Right atrium auricular region (tissue), 2 donors: ENCODE measurements at places on chromosomes 4 and X.

DNA sequence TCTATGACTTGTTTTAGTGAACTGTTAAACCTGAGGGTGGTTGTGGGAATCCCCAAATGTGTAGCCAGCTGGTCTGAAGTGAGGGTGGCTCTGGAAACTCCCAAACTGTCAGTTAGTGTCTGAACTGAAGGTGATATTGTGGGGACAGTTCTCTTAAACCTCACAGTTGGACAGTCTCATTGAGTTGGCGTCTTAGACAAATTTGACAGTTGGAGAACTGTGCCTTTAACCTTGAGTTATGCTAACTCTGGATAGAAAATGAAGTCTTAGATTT is 20.7 kb upstream of the CTSO start:
- DNase-seq = no peak

- DNase-seq = no peak
These were observed 12.8 kb upstream of the TMSB4X start for GRCh38 chrX:12962041-12962504.

DNA sequence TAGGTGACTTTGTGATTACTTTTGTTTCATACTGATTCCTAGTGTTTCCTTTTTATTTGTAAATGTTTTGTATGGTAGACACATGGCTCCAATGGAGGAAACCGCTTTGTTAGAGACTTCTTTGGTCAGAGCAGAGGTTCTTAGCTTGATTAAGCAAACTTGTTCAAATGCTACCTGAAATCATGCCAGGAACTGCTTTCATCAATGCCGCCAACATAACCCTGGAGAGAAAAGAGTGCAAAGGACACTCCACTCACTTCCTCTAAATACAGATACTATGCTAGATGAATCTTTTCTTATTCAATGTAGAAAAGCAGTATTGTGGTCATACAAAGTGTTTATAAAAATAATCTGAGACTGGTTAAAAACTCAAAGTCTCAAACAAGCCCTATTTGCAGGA is 25.7 kb upstream of the COX7B2 start:
- no peak for DNase-seq

DNA sequence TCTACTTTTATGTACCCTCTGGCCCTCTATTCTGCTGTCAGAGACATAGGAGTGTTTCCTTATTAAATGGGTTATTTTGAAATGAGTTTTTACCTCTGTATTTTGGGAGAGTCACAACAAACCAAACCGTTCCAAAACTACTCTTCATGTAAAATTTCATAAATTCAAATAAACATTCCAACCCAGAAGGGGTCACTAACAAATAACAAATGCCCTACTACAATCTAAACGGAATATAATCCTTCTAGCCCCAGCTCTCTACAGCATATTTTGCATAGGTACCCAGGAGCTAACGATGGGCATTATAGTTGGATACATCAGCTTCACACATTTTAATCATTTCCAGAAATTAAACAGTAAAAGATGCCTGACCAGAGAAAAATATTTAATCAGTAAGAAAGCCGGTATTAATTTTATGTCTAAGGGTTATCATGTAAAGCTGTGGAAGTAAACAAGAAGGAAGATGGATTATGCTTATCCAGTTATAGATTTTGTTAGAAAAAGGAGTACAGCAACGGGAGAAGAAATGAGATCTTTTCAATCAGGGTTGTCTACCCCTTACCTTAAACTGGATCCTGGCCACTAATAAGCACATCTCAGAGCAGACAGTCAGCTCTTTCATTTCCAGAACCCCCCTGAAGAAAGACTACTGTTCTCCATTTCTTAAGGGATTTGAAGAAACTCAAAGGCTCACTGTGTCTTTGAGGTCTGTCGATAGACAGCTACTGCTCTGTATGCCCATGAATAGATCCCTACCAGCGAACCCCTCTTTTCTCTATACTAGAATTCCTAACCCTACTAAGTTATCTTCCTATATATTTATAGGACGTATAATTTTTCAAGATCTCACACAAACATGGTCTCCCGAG is 1.2 kb downstream of the UGDH start:
- DNase-seq = no peak

DNA sequence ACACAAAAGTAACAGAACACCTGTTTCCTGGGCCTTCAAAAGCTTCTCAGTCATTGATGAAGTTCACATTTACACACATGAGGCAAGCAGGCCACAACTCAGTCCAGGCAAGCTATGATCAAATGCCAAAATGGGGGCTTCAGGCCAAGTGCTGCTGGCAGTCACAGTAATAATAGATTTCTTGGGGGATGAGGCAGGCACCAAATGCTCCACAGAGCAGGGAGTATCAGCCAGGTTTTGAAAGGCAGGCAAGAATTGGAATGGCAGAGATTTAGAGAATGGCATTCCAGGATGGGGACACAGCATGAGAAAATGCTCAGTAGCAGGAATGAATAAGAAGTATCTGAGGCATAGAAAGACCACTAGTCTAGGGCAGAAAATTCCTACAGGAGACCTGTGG is 52.8 kb downstream of the GRIA3 start:
- no peak for DNase-seq

DNA sequence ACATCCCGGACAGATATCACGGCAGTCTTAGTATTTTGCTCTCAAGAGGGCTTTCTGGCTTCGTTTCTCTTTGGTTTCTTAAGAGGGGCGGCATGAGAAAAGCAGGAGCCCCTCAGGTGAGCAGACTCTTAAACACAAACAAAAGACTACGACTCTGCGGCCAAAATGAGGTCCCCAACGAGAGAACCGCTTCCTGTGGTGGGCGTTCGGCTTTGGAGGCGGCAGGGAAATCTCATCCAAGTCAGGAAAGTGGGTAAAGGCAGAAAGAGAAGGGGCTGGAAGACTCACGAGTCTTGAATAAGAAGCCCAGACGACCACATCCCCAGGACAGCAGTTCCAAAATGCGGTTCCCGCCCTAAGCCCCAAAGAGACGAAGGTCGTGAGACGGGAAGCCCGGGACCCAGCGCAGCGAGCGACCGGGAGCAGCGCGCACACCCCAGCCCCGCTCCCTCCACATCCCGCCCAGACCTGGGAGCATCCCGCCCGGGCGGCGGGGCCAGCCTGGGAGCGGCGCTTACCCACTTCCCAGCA is 409 bp downstream of the UGDH start:
- no peak for DNase-seq

- no peak for DNase-seq
These were observed 118.5 kb downstream of the RBM47 start for GRCh38 chr4:40511036-40511614.

DNA sequence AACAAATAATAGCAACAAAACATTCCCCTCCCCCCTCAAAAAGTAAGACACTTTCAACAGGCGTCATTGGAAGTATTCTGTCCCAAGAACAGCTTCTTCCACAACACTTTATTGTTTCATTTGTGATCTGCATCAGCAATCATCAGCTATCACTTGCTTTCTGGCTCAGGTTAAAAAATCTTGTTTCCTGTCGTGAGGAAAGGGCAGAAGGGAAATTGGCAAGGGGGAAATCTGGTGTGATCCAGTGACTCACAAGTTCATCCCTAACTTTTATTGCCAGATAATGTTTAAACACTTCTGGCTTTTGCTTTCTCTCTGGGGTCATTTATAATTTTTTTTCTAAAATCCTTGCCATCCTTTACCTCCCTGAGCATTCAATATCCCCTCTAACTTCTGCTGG is 247.4 kb upstream of the GIMD1 start:
- no peak for DNase-seq
